ENCODE measurements at places on chromosomes 2 and 18. TPM values are rescaled to one million over a fixed set of nuclear protein-coding genes. Genes with fewer than 3 reads are reported as not detected.

DNA sequence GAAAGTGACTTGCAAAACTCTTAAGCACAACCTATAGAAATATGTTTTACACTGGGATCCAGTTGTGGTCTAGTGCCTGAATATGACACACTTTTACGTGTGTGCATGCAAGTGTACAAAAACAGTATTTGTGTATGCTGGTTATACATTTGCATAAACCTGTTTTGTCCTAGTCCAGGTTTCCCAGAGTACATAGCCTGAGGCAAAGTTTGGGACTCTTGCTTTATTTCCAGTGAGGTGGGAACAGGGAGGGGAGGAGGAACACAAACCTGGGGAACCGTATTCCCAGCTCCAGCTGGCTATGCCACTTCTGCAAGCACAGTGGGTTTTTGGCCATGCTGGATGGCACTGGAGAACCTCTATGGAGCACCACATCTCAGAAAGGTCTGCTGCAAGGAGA is 481.1 kb upstream of the HS6ST1 start:
- no peak for DNase-seq

CHRND gene
- not detected for total RNA-seq

DNA sequence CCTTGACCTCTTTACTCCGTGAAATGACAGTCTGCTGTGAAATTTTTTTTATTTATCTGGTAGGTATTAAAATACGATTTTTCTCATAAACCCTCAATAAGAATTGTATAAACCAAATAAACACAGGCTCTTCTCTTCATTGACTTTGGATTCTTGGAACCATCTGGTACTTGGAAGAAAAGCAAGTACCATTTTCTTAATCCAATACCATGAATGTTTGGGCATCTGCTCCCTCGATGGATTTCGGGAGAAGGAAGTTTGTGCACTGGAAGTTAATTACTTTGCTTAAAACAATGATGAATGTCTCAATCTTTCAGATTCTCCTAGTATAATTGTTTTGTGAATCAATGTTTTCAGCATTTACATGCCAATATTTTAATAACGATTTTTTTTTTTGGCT is 5.3 kb upstream of the SCG2 start:
- no peak for DNase-seq

ANKZF1 gene
- 23.7 TPM for total RNA-seq

- peak; percentile 91 for DNase-seq
Measured at GRCh38 chr2:27756544-27757498, 14.7 kb upstream of the MRPL33 start.

GRCh38 chr18:25739376-25739775 is 351.0 kb downstream of the SS18 start:
- no peak for DNase-seq

OTOF gene
- not detected for total RNA-seq

TANC1 gene
- total RNA-seq = 11.9 TPM

DNA sequence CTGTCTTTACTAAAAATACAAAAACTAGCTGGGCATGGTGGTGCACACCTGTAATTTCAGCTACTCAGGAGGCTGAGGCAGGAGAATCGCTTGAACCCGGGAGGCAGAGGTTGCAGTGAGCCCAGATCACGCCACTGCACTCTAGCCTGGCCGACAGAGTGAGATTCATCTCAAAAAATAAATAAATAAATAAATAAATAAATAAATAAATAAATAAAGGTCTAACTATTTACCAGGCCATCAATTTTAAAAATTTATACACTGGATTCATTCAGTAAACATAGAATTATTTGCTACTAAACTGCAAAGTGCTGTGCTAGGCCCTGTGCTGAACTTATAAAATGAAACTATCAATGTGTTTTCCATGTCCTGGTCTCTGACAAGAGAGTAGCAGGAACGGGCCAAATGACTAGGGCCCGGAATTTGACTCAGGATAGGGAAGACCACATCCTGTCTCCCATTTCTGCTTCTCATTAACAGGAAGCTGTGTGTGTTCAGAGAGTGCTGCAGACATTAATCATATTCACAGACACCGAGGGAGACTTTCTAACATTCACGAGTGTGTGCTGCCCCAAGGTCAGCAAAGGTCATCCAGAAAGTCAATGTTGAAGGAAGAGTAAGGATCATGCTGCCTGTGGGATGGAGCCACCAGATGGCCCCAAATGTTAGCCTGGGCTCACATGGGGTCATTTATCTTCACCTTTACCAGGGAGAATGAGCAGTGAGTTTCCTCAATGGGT is 95.8 kb downstream of the SPP2 start:
- DNase-seq = peak; percentile 76

DNA sequence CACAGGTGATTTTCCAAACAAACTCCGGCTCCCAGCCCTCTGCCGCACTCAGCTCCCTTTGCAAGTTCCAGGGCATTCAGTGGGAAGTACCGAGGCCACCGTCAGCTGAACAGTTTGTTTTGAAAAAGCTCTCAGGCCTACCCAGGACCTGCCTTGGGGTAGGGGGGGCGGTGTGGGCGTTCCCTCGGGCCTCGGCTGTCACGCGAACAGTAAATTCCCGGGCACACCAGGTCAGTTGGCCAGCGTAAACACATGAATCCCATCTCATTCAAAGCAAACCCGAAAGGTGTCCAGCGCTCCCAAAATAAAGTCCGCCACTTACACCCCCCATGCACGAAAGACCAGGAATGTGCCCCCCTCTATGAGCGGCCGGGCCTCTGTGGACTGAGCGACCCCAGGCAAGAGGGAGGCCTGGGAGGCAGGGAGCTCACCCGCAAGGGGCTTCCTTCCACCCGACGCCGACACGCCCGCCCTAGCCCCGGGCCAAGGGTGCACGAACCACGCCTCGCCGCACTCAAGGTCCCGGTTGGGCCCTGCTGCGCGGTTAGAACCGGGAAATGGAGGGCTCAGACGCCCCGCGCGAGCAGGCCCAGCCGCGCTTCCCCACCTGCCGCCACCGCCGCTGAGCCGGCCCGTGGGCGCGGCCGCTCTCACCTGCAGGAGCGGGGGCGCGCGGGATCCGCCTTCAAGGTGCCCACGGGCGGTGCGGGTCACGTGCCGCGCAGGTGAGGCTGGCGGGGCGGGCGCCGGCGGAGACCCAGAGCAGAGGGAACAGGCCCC is at the start of gene WDSUB1:
TSS of gene WDSUB1 (minus strand) at position 775 of the 780 bp plus-strand sequence. CDS start 3,634 bp downstream, outside the sequence.
- DNase-seq = peak; percentile 63

DNA sequence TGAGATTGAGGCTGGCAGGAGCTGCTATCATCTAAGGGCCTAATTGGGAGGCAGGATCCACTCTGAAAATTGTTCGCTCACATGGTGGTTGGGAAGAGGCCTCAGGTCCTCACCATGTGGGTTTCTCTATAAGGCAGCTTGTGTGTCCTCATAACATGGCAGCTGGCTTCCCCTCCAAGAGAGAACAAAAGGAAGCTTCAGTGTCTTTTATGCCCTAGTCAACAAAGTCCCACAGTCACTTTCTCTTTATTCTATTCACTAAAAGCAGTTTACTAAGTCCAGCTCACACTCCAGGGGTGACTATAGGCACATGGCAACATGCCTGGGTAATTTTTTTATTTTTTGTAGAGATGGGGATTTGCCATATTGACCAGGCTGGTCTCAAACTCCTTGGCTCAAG is 5.8 kb upstream of the ITGAV start:
- no peak for DNase-seq

DNA sequence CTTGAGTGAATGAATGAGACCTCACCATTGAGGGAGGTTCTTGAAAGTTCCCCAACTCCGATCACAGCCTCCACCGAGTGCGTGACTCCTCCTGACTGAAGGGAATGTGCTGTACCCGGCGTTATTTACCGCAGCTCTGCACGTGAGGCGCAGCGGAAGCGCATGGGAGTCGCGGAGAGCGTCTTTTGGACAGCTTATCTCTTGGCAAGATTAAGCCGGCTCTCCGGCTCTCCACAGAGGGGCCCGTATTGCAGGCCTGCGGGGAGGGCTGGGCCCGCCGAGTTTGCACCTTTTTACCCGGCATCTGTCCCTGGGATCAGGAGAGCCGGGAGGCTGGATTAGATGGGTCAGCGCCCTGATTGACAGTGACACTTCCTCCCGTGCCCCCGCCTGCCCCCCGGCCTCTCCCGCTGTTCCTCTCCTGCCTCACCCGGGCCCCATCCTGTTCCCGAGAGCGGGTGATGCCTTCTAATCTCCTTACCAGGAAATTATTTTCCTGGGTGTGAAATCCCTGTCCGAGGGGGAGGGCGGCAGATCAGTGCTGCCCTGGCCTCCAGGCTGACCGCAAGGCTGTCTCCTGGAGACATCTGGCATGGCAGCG is 176.3 kb downstream of the INHBB start:
- DNase-seq = peak; percentile 41

GRCh38 chr2:71889759-71890684 is 257.6 kb downstream of the CYP26B1 start:
- DNase-seq = peak; percentile 99

DNA sequence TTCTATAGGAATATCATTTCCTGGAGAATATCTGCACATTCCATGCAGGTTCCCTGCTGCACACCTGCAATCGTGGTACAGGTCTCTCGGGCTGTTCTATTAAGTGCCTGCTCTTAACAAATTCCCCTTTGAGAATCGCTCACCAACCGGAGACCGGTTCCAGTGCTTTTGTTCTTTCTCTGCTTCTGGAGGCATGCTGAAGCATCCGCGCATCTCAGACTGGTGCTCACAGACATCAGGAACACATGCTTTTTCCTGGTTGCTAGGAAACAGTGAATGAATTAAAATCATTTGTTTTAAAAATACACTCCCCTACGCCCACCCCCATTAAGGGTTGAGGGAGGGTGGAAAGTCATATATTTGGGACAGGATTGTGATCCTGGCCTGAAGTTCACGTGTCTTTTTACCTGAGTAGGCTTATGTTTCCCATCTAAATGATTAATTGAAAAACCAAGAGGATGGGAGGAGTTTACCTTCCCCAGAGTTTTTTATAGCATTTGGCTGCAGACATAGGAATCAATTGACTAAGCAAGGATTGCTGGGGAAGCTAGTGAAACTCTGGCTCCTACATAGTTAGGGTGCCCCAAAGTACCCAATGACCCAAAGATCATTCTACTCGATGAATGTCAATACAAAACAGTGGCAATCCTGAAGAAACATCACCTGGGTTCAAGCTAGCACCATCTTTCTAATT is at the start of gene C2orf80:
TSS of gene C2orf80 (minus strand) at position 221 of the 694 bp plus-strand sequence. CDS start 3,044 bp downstream, outside the sequence.
- DNase-seq = no peak

OTOS gene
- total RNA-seq = not detected

DNA sequence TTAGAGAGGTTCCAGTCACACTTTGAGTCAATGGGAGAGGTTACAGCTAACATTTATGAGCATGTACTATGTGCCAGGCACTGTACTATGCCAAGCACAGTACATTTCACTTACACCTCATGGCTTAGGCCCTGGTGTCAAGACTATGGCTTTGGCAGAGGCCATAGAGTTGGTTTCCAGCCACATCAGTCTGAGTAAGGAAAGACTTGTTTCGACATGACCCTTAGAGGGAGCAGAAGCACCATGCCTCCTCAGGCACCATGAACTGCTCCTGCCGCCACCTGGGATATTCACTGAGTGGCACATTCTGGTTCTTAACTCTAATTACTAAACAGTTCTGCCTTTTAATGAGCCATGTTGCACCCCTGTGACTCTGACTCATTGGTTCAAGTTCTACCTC is 12.7 kb downstream of the DGUOK start:
- DNase-seq = peak; percentile 63

DNA sequence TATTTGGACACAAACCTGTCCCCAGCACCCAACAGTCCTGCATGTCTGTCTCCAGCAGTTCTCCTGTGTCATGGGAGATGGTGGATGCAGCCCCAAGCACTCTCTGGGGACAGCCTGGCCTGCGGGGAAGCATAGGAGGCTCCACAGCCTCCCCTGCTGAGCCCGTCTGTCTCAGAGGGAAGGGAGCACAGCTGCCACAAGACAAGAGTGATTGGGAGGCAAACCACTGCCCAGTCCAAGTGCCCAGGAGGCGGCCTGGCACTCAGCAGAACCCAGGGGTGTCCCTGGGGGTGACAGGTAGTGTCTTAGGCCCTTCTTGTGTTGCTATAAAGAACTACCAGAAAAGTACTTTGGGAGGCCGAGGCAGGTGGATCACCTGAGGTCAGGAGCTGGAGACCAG is 211.2 kb upstream of the MYT1L start:
- DNase-seq = no peak

DNA sequence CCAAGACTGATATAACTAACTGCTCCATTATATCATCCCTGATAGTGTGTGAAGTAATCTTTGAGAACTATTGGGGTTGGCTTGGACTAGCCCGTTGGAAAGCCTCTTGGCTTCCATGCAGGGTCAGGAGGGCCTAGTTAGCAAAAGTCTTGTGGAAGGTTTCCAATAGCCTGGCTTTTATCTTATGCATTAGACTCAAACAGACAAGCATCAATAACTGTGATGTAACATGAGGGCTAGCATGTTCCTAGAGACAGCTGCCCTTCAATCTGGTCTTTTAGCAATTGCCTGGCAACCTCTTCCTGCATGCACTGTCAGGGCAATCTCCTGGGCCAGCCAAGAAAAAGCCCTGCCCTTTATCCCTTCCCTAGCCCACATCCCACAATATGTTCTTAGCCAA is 18.2 kb downstream of the SLC8A1 start:
- DNase-seq = peak; percentile 59

Measured in fibroblast of the aortic adventitia (primary cell).